A549 treated with Hydrocortisone at 1 μM for 4 hours (cell line): ENCODE measurements at places on chromosomes 2 and 18. TPM values are rescaled to one million over a fixed set of nuclear protein-coding genes. Genes with fewer than 3 reads are reported as not detected.

PPP1R7 gene
- total RNA-seq: 57.5 to 67.0 TPM (median 62.4 TPM) in 5 replicates

REEP1 gene
- 0.88 to 1.2 TPM (median 1.1 TPM) in 5 replicates for total RNA-seq

CAPN13 gene
- total RNA-seq: 0.03 to 0.05 TPM in 2 of 5 replicates, not detected in the others

EIF2B4 gene
- 54.9 to 59.4 TPM (median 55.5 TPM) in 5 replicates for total RNA-seq

PARD3B gene
- 0.61 to 1.5 TPM (median 0.94 TPM) in 5 replicates for total RNA-seq

PLEKHH2 gene
- 1.5 to 2.4 TPM (median 2.1 TPM) in 5 replicates for total RNA-seq
